ENCODE measurements at places on chromosomes 11 and 22. TPM values are rescaled to one million over a fixed set of nuclear protein-coding genes. Genes with fewer than 3 reads are reported as not detected.

Gene GRAP2
- 157 TPM for total RNA-seq

Gene MMP12
- not detected for total RNA-seq

Gene GTPBP1
- 104 TPM for total RNA-seq

Gene MS4A4E
- not detected for total RNA-seq

Gene RFPL1
- total RNA-seq: 0.15 TPM

Gene ART1
- not detected for total RNA-seq

Gene KRTAP5-10
- total RNA-seq: not detected

Gene ATM
- total RNA-seq: 107 TPM

Gene MYO7A
- total RNA-seq: 0.10 TPM

Gene SLC17A6
- total RNA-seq: not detected

Gene OR5P2
- not detected for total RNA-seq

Gene CNTF
- 3.1 TPM for total RNA-seq

Gene CUL5
- total RNA-seq: 31.6 TPM

Gene OR52H1
- total RNA-seq: 0.20 TPM

Gene RFPL3
- not detected for total RNA-seq

Gene ANO1
- not detected for total RNA-seq

Gene TUBA8
- 1.7 TPM for total RNA-seq

Gene MUC5AC
- not detected for total RNA-seq

Gene OR2D2
- 0.20 TPM for total RNA-seq

Gene AP1B1
- total RNA-seq: 91.8 TPM

Gene OR52I1
- total RNA-seq: not detected

Gene MOV10L1
- total RNA-seq: not detected

Gene TMEM121B
- 0.24 TPM for total RNA-seq

All from T-helper 1 cell treated with Interleukin-12 subunit alpha and Interleukin-12 subunit beta and Interleukin-4 antibody, amounts not matched to agents 30 ng/mL and 1 ng/mL, for 36 hours (primary cell).